Left renal cortex interstitium (tissue), 4 donors: ENCODE measurements at places on chromosomes 7 and 10. TPM values are rescaled to one million over a fixed set of nuclear protein-coding genes. Genes with fewer than 3 reads are reported as not detected.

Gene GDF2
- polyA plus RNA-seq: not detected

Gene CSTF2T
- polyA plus RNA-seq: 43.5 TPM

Gene GATA3
- polyA plus RNA-seq: 90.0 TPM

Gene CCDC146
- 35.6 TPM for polyA plus RNA-seq

DNA sequence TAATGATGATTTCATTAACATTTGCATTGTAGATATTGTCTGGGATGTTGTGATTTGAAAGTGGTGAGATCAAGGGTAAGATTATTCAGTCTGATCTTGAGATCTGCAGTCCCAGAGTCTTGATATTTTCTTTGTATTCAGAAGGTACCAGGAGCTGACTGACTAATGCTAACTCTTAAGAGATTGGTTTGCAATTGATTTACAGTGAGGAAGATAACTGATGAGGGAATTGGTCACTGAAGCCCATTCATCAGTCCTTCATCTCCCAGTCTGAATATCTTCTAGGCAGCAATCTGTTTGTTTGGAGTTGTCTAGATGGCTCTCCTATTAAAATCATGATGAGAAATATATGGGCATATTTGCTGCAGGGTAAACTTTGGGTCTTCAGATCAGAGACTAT, 473.7 kb downstream of the ARL4A start:
- no peak for DNase-seq

GRCh38 chr7:105309235-105310169, 79.2 kb downstream of the SRPK2 start:
- DNase-seq: no peak

GRCh38 chr10:107894516-107894915, 730.0 kb upstream of the SORCS1 start:
- DNase-seq: no peak

DNA sequence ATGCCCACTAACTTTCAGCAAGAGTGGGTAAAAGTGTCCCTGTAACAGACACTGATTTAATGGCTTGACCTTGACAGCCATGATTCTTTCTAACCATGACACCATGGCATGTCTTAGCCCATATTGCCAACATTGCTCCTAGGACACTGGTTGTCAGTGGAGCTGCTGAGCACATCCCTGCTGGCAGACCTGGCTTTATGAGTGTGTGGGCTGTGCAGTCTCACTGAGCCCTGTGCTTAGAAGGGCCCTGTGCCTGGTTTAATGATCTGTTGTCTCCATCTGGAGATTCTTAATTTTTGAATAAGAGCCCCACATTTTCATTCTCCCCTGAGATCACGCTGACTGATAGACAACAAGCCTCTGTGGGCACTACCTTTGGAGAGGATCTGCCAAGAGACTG, 243.1 kb upstream of the KIAA1217 start:
- DNase-seq: no peak

- DNase-seq: no peak
These were observed 40.5 kb upstream of the RBM33 start for GRCh38 chr7:155603858-155604503.

DNA sequence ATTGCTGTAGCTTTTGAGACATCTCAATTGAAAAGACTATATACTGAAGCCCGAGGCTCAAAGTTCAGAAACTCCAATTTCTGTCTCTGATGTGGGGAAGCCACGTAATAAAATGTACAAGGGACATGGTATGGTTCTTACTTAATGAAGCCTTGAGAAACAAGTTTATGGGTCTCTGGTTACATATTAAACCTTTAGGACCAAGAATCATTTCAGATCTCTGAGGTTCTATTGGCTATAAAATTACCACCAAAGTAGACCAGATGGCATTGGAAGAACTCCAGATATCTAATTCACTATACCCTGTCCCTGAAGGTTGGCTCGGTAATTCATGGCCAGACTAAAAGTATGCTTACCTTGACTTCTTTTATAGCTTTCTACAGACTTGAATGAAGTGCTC, 23.7 kb downstream of the STAMBPL1 start:
- DNase-seq: no peak
